MV-4-11 (cell line): ENCODE measurements at places on chromosomes 13 and 19.

DNA sequence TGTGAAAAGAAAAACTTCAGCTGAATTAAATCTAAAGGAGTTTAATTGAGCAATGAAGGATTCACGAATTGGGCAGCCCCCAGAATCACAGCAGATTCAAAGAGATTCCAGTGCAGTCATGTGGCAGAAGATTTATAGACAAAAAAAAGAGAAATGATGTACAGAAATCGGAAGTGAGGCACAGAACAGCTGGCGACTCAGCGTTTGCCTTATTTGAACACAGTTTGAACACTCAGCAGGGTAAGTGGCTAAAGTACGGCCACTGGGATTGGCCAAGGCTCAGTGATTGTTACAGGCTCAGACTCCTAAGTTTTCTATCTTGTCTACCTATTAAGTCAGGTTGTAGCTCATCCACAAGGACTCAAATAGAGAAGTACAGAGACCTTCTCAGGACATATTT lies 11.6 kb upstream of the CFAP97D2 start:
- DNase-seq = peak; percentile 88

GRCh38 chr13:30038884-30039283 lies 188.5 kb upstream of the UBL3 start:
- no peak for DNase-seq

DNA sequence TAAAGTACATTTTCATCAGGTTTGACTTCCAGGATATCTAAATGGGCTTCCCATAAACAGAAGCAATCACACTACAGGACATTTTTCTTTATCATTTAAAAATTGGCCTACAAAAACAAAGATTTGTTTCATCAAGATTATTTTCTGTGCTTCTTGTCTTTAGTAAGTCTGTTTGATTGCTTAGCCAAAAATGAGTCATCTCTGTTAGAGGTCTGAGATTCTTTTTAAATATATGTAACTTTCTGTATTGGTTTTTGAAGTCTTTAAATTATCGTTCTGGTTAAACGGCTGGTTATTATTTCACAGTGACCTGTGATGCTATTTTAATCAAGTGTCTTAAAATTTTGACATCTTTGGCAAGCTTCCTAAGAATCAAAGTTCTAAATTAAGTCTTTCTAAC lies 62.7 kb downstream of the SLITRK1 start:
- DNase-seq = no peak

- DNase-seq = no peak
Measured at GRCh38 chr19:48186541-48186991, 16.1 kb downstream of the ZSWIM9 start.

DNA sequence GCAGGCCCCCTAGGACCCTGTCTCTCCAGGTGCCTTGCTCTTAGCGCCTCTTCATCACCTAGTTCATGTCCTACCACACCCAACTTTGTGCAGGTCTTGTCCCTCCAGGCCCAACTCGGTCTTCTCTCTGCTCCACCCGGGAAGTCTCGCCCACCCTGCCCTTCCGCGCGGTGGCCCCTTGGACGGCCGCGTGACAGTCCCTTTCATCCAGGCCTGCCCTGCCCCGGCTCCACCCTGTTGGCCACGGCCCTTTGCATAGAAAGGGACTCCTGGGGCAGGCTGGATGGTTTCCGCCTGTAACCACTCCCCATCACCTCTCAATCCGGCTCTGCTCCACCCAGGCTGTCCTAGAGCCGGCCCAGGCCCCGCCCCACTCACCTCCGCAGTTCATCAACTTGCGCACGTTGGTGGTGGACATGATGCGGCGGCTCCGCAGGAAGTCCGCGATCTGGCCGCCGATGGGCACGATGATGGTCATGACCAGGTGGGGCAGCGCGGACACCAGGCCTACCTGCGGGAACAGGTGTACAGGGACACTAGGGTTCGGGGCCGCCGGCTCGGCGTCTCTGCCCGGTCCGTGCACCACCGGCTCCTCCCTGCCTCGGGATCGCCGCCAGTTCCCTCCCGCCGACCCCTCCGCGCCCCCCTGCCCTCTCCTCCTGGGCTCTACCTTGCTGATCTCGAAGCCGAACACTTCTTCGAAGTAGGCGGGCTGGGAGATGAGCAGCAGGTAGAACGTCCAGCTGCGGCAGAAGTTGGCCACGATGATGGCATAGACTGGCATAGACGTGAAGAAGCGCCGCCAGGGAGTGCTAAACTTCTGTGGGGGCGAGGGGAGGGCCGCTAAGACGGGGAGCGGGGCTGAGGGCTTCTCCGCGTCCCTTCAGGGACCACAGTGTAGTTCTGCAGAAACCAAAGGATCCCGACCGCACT lies 7.2 kb downstream of the GFY start:
- no peak for DNase-seq

- peak; percentile 87 for DNase-seq
Measured at GRCh38 chr13:33367926-33368325, 82.4 kb upstream of the STARD13 start.

- no peak for DNase-seq
Measured at GRCh38 chr13:47111499-47111898, 214.6 kb upstream of the HTR2A start.

GRCh38 chr13:106326751-106327150 lies 208.7 kb downstream of the EFNB2 start:
- DNase-seq = no peak

GRCh38 chr13:25300861-25301346 lies 521 bp upstream of the NUP58 start:
- no peak for DNase-seq

- no peak for DNase-seq
Measured at GRCh38 chr19:16822648-16823047, 6.5 kb upstream of the SIN3B start.

GRCh38 chr19:48751845-48752495 lies 471 bp downstream of the FUT1 start:
- DNase-seq = peak; percentile 37

- DNase-seq = peak; percentile 83
Measured at GRCh38 chr19:42316223-42317211, 3.4 kb downstream of the TMEM145 start.

DNA sequence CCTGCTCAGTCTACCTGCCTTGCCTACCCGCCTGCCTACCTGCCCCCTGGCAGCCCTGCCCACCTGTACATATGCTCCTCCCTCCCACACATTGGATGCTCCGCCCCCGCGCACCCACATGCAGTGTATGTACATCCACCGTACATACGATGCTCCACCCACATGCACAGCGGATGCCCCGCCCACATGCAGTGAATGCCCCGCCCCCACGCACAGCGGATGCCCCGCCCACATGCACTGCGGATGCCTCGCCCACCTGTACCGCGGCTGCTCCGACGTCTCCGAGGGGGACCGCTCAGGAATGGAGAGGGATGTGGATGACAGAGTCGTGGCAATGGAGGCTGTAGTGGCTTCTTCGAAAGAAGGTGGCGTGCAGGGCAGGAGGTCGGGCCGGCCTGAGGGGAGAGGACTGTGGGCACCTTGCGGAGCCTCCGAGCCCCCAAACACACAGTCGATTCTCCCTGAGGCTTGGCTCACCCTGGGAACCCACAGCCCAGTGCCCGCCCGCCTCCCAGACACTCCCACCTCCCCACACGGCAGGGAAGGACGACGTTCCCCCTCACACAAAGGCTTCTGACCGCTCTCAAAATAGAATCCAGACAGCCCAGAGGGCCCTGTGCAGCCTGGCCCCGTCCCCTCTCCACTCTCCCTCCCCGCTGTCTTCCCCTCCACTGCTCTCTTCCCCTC lies 16.5 kb upstream of the CACTIN start:
- DNase-seq = no peak

- no peak for DNase-seq
Measured at GRCh38 chr13:112071102-112071722, 4.3 kb downstream of the SOX1 start.

DNA sequence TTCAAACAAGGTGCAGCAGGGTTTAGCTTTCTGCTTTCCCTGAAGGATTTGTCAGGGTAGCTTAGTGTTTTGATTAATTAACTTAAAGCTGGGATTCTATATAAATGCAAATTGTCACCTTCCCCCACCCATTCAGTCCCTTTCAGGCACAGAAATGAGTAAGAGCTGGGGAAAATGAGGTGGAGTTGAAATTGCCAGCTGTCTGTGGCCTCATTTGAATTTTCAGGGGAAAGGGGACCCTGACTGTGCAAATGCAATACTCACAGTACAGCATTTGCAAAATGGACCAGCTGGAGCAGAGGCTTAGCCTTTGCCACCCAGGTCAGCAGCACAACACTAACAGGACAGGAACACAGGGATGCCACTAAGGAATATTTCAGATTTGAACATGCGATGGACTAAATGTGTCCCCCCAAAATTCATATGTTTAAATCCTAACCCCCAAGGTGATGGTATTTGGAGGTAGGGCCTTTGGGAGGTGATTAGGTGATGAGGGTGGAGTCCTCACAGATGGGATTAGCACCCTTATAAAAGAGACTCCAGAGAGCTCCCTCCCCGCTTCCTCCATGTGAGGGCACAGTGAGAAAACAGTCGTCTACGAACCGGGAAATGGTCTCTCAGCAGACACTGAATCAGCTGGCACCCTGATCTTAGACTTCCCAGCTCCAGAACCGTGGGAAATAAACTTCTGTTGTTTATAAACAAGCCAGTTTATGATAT lies 59.5 kb upstream of the CYSLTR2 start:
- no peak for DNase-seq

DNA sequence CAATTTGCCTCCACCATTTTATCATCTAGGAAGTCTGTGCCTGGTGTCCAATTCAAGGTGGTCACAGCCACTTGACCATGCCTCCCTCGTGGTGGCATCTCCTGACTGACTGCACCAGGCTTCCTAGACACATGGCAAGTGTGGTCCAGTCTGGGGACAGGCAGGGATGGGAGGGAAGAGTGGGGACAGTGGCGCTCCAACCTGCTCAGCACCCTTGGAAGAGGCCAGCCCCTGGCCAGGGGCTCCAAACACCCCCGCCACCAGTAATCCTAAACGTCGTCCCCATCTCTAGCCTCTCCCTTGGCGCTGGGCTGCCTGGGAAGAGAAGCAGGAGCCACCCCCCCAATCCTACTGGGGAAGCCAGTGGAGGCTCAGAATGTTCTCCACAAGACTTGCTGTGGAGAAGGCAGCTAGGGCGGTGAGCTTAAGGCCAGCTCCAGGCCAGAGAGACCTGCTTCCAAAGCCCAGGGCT lies 2.7 kb downstream of the RPL36 start:
- peak; percentile 26 for DNase-seq

- no peak for DNase-seq
Measured at GRCh38 chr19:14021474-14021873, 6.5 kb upstream of the RLN3 start.

GRCh38 chr19:6048793-6049405 lies 61.4 kb downstream of the RFX2 start:
- peak; percentile 73 for DNase-seq

DNA sequence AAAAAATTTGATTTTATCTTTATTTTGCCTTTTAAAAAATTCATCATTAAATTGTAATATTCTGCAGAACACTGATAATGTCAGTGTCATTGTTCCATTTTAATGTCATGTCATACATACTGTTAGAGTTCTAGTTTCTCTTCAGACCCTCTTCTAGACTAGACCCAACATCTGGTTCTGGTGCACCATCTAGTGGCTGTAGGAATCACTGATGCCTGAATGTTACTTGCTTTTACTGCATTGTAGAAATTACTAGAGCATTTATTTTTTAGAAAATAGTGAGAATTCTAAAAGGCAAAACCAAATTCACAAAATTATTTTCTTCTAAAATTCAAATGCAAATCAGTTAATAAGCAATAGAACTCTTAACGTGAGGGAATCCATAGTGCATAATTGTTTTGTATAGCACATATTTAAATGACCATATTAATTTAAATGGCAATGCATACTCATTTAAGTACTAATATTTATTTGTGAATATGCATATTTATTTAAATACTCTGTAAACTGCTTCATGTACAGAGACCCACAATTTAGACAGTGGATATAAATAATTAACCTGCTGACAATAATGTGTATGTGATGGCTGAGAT lies 425.7 kb downstream of the KLF12 start:
- DNase-seq = peak; percentile 41

GRCh38 chr19:35155441-35155840 lies 906 bp downstream of the FXYD5 start:
- DNase-seq = no peak

DNA sequence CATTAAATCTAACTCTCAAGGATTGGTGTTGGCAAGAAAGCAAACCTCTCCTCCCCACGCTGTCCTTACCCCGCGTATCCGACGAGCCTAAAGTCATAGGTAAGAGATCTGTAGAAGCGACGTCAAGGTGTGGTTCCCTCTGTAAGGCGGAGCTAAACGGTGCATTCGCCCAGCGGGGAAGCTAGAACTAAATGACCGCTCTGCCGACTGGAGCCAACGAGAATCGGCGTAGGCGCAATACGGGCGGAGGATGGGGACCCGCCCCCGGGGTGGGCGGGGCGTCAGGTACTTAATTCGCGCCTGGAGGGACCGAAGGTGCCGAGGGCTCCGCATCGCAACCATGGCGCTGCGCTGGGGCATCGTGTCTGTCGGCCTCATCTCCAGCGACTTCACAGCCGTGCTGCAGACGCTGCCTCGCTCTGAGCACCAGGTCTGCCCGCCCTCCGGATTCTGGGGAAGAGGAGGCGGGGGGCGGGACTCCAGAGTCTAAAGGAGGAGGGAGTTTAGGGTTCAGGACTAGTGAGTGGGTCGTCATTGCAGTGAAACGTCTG lies at the start of gene DHDH:
Gene DHDH (plus strand): TSS at position 318 of the 551 bp plus-strand sequence. CDS start 23 bp downstream, at position 341.
- peak; percentile 42 for DNase-seq

GRCh38 chr13:80604098-80604497 lies 263.2 kb upstream of the SPRY2 start:
- DNase-seq = no peak

DNA sequence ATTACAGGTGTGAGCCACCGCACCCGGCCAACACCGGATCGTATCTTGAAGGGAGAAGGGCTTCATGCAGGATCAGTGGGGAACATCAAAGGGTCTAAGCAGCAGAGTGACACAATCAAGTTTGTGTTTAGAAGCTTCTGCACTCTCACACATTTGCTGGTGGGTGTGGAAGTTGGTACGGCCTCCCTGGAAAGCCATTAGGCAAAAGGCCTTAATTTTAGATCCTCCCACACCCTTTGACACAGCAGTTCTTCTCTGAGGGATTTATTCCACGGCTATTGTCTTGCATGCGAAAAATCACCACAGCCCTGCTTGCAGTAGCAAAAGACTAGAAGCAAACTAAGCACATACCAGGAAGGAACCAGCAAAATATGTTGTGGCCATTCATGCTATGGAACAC lies 18.3 kb upstream of the SLC1A5 start:
- DNase-seq = peak; percentile 14

DNA sequence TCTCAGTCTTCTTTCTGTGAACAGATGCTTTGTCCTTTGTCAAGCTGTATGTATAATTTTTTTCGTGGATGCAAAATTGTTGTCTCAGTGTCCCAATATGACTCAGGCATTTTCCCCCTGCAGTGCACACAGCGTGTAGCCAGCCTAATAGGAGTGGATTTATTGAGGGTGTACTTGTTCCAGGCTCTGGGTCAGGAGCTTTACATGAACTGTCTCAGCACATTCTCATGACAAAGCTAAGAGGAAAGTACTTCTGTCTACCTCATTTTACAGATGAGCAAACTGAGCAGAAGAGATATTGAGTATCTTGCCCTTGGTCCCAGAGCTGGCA lies 50.8 kb downstream of the STK24 start:
- no peak for DNase-seq

DNA sequence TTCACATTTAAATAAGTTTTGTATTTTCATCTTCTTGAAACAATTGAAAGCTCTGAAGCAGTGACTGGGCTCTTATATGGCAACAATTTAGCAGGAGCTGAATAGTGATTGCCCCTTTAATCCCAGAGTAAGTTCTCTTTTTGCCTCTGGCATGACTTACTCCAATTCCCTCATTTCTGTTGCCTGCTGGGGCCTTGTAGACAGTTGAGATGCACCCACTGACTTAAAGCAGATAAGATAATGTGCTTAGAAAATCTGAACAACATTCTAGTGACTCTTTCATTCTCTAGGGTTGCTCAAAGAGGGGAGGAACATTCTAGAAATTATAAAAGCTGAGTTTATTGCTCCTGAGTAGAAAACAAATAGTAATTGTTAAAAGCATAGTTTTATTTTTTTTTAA lies 52.8 kb downstream of the AKAP11 start:
- no peak for DNase-seq
